ENCODE measurements at places on chromosomes 5 and 9.

- DNase-seq: no peak
Observed at GRCh38 chr5:76696251-76696650, 19.7 kb upstream of the F2R start.

DNA sequence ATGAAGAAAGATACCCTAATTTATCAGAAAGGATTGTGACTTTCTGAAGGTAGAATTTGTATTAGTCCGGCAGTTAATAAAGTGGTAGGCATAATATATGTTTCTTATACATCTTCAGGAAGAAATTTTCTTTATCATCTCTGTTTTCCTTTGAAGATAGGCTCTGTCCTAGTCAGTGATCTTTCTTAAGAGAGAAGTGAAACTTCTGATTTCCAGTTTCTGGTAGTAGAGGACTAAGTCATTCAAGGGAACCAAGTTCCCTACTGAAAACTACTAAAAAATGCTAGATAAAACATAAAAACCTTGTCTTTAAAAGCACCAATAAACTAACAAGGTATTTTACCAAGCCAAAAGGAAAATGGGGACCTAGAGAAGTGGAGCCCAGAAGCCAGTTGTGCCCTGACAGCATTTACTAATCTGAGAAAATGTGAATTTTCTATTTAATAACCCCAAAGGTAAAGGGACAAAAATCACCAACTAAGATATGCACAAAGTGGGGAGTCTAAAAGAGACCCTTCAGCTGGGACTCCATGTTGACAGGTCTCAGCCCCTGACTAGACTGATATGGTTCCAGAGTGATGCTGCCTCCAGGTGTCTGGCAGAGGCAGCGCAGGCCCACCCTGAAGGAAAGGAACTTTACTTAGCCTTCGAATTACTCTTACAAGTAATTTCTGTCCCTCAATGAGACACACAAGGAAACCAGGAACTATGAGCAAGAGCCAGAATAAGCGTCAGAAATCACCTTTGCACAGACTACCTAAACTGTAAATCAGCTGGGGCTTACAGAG is 72.7 kb downstream of the FAM78A start:
- no peak for DNase-seq

- no peak for DNase-seq
Observed at GRCh38 chr5:390623-391491, 52.1 kb upstream of the EXOC3 start.

- no peak for DNase-seq
Observed at GRCh38 chr9:93020771-93021670, 37.5 kb upstream of the SUSD3 start.

DNA sequence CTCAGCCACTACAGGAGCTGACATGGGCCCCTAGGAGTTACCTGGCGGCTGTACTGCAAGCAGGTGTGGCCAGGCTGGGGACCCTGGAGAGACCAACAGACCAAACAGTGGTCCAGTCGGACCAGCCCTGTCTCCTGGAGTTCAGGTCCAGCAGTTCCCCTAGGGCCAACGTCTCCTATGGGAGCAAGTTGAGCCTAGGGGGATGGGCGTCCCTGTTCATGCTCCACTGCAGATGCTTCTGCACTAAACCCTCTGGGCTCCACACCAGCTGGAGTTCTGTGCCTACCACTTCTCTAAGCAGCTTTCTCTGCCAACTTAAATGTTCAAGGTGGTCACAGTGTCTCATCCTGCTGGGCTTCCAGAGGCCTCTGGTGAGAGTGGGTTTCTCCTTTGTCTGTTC is 20.6 kb upstream of the OMD start:
- DNase-seq: no peak
